Stimulated activated CD4-positive, alpha-beta T cell treated with anti-CD3 and anti-CD28 coated beads, TNF-alpha, amount 100 ng/mL, for 4 hours (primary cell): ENCODE measurements at places on chromosomes 6 and 20.

DNA sequence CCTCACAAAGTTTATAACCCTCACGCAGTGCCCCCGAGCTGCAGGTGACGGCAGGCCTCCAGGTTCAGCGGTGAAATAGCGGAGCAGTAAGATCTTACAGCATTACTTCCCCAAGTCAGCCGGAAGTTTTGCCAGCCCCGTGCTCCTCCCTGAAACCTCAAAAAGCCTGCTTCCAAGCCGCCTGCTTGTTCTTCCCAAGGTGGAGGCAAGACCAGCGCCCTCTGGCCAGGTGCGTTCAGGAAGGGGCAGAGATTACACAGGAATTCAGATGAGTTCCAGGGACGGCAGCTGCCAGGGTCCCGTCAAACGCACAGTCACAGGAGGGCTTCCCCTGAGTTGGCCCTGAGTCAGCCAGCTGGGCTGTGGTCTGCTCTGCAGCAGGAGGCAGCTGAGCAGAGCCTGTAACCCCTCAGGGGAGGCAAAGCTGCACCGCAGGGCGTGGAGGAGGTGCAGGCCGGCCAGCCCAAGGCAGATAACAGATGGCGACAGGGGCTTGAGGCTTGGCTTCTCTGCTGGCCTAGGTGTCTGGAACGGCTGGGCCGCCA, 124.1 kb upstream of the RPS6KA2 start:
- DNase-seq, result no peak

DNA sequence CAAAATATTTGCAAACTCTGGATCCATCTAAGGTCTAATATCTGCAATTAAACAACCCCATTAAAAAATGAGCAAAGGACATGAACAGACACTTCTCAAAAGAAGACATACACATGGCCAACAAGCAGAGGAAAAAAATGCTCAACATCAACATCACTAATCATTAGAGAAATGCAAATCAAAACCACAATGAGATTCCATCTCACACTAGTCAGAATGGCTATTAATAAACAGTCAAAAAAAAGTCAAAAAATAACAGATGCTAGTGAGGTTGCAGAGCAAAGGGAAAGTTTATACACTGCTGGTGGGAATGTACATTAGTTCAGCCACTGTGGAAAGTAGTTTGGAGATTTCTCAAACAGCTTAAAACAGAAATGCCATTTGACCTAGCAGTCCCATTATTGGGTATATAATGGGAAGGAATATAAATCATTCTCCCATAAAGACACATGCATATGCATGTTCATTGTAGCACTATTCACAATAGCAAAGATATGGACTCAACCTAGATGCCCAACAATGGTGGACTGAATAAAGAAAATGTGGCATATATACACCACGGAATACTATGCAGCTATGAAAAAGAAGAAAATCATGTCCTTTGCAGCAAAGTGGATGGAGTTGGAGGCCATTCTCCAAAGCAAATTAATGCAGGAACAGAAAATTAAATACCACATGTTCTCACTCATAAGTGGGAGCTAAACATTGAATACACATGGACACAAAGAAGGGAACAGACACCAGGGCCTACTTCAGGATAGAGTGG, 9.1 kb downstream of the ZNFX1 start:
- DNase-seq, result no peak

DNA sequence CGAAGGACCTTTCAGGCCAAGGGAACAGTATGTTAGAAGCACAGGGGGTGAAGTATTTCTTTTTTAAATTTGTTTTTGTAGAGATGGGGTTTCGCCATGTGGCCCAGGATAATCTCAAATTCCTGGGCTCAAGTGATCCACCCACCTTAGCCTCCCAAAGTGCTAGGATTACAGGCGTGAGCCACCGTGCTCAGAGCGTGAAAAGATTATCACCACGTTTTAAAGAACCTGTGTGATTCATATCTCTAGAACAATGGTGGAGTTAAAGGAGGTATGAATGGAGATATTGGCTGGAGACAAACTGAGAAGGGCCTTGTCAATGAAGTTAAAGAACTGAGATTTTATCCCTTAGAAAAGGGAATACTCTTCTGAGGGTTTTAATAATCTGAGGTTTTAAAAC, 9.7 kb downstream of the ASF1A start:
- DNase-seq, result no peak

- no peak for DNase-seq
These were observed 21.4 kb downstream of the ARFGEF3 start for GRCh38 chr6:138182939-138183789.

GRCh38 chr6:22546236-22546635, 23.1 kb upstream of the HDGFL1 start:
- no peak for DNase-seq

- no peak for DNase-seq
These were observed 115.3 kb downstream of the RTN4IP1 start for GRCh38 chr6:106513808-106514582.

DNA sequence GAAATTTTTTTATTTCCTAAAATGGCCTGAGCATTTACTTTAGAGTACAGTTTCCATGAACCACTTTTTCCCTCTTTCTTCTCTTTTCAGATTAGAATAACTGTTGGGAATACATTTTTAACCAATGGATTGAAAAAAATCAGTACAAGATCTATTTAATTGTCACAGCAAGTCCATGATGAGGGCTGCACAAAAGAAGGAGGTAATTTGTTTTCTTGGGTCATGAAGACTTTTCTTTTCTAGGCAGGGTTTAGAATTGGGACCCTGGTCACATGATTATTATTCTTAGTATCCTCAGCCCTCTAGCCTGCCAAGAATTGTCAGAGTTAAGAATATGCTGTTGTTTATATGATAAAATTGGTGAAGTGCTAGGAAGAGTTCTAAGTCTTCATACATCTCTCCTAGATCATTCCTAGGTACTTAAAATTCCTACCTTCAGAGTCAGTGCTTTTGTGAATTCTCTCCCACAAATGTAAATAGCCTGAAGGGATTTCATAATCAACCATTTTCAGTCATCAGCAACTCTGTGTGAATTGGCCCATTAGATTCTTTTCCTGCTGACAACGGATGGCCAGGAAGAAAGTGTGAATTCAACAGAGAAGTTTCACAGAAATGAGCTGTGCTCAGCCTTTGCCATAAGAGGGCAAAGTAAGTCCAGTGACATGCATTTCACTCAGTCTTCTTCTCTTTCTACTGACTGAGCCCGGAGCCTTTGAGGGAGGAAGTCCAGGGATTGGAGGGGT, 32.4 kb upstream of the TPBG start:
- DNase-seq, result no peak

GRCh38 chr20:4014031-4014474, 1.3 kb downstream of the RNF24 start:
- DNase-seq, result no peak

GRCh38 chr20:63456429-63457284, 15.8 kb downstream of the KCNQ2 start:
- no peak for DNase-seq

DNA sequence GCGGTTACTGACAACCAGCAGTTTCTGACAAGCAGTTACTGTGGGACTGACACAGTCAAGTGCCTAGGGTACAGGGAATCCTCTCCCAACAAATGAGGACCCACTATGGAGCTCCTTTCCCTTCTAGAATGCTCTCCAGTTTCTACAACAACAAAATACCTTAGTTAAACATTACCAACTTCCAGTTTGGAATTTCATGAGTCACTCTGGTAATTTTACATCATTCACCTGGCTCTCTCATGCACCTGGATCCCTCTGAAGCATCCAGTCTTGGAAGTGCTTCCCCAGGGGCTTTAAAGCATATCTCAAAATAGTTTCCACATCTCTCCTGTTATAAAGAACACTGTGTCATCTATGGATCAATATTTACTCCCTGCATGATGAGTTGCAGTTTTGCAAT, 286.7 kb upstream of the SPTLC3 start:
- DNase-seq, result no peak

DNA sequence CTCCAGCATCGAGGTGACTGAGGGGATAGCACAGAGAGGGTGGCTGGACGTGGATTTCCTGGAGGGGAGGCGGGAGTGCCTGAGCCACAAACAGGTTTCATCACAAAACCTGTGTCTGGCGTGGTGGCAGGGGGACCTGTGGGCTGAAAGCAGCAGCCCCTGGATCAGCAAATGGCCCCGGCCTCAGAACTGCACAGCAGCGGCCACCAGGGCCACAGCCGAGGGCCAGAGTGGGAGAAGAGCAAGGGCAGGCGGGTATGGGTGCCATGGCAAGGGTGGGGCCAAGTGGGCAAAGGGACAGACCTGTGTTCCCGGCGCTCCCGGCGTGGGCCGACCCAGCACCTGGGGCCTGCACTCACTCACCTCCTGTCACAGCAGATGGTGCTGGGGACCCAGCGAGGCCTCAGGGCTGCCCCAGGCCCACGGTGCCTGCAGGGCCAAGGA, 19.0 kb downstream of the NTSR1 start:
- no peak for DNase-seq

DNA sequence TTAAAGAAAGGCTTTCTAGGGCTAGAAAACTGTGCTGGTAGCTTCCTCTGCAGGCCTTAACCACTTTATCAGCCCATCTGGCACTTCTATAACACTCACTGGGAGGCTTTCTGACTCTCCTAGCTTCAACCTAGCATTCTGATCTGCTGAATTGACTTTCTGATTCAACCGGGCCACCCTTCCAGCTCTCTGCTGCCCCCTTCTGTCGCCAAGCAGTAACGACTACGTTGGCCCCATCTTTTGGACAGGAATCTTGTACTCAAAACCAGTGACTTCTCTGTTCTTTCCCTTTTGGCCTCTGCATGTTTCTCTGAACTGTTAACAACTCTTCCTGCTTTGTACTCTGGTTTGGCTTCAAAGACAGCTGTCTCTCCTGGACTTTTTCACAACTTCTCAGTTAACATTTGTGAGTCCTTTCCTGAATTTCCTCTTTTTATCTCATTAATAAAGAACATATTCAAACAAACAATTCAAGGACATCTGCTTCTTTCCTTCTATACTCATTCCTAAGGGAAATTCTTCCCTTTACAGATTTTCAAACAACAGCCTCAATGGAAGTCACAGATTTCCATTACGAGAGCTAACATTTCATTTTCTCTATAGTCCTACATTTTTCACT, 43.9 kb upstream of the FAM135A start:
- DNase-seq, result peak; percentile 23

DNA sequence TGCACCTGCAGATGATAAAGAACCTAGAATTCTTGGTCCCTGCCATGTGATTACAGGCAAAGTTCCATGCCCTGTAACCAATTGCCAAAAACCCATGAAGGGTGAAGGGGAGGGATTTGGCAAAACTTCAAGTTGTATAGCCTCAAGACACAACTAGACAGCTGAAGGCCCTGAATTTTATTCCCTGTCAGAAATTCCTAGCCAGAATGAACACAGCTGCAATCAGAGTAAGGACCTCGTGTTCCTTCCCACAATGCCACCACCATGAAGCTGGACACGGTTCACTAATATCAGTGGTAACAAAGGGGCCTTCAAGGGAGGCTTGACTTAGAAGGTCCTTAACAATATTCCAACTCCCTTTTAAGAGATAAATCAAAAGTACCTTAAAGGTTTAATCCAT, 22.5 kb upstream of the IRAK1BP1 start:
- no peak for DNase-seq

GRCh38 chr20:40294175-40294574, 394.9 kb downstream of the MAFB start:
- DNase-seq, result no peak

- DNase-seq, result no peak
These were observed 299.7 kb downstream of the CDKAL1 start for GRCh38 chr6:20833881-20834515.

GRCh38 chr20:46562009-46562372, 11.5 kb upstream of the OCSTAMP start:
- DNase-seq, result no peak

- no peak for DNase-seq
These were observed 1.4 kb downstream of the RAET1E start for GRCh38 chr6:149896491-149896890.

GRCh38 chr6:148517470-148517869, 174.8 kb downstream of the SASH1 start:
- no peak for DNase-seq

DNA sequence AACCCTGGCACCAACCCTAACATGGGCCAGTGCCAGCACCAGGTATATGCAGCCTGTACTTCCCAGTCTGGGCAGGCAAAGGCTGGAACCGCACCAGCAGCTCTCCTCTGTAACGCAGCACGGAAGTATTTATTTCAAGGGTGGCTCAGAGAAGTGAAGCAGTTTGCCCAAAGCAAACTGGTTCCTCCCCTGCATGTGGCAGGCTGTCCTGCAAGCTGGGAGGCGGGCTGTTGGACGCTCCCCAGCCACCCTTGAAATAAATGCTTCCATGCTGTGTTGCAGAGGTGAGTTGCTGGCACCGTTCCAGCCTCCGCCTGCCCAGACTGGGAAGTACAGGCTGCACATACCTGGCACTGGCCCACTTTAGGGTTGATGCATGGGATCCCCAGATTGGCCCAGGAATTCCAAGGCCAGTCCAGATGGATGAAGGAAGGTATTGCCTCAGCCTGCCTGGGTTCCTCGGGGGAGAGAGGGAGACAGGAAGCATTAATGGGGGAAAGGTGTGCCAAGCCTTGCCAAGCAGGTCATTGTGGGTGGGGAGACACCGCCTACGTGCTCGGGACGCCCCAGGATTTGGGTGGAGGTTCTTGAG, 49.8 kb downstream of the PPARD start:
- DNase-seq, result no peak

- DNase-seq, result no peak
These were observed 74.2 kb downstream of the TOX2 start for GRCh38 chr20:43988867-43989266.

- no peak for DNase-seq
These were observed 43.3 kb downstream of the CENPW start for GRCh38 chr6:126383203-126383602.

- DNase-seq, result no peak
These were observed 2.0 kb downstream of the FNDC1 start for GRCh38 chr6:159170999-159171712.

DNA sequence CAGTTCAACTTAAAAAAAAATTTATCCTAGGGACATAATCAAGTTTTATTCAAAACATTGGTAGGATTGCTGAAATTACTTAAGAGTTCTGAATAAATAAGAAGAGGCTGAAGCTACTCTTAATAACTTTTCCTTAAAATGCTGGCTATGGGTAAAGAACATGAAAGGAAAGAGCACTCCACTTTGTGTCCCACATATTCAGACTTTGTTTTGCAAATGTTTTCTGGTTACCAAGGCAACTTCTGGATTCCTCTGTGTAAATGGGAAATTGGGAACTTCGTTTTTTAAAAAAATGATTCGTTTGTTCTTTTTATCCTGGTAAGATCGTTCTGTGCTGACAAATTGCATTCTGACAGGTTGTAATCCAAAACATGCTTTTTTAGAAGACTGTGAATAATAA, 115.0 kb downstream of the KIF6 start:
- no peak for DNase-seq

- no peak for DNase-seq
These were observed 84.7 kb downstream of the LINC00237 start for GRCh38 chr20:21021472-21021790.

- DNase-seq, result no peak
These were observed 38.3 kb downstream of the MRS2 start for GRCh38 chr6:24440897-24441598.
